DMS153 (cell line): ENCODE measurements at places on chromosomes 13 and 19.

DNA sequence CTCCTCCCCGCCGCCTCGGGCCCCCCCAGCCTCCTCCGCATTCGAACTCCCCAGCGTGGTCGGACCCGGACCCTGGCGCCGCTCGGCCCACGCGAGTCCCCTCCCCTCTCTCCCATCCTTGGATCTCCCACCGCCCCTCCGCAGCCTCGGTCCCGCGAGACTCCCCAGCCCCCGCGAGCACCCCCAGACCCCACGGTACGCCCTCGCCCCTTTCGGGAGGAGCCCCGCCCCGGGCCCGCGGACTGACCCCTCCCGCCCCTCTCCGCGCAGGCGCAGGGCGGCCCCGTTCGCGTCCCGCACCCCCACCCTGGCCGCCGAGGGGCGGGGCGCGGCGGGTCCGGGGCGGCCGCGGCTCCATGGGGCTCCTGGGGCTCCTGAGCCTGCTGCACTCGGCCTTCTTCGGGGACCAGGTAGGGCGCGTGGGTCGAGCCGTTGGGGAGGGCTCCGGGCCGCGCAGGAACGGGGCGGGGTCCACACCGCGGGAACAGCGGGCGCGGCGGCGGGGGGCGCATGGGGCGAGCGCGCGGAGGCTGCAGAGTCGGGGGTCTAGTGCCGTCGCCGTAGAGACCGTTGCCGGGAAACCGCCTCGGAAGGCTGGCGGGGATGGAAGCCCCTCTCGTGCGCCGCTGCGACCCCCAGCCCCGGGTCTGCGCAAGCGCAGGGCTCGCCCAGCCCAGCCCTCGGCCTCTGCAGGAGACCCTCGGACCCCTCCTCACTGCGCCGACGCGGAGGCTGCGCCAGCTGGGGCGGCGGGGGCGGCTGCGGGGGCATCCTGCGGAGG, 3.8 kb upstream of the APC2 start:
- DNase-seq, result no peak

- DNase-seq, result no peak
These were observed 12.2 kb downstream of the ABCC4 start for GRCh38 chr13:95289020-95289444.

- DNase-seq, result no peak
These were observed 12.3 kb upstream of the RASA3 start for GRCh38 chr13:114144606-114145244.

DNA sequence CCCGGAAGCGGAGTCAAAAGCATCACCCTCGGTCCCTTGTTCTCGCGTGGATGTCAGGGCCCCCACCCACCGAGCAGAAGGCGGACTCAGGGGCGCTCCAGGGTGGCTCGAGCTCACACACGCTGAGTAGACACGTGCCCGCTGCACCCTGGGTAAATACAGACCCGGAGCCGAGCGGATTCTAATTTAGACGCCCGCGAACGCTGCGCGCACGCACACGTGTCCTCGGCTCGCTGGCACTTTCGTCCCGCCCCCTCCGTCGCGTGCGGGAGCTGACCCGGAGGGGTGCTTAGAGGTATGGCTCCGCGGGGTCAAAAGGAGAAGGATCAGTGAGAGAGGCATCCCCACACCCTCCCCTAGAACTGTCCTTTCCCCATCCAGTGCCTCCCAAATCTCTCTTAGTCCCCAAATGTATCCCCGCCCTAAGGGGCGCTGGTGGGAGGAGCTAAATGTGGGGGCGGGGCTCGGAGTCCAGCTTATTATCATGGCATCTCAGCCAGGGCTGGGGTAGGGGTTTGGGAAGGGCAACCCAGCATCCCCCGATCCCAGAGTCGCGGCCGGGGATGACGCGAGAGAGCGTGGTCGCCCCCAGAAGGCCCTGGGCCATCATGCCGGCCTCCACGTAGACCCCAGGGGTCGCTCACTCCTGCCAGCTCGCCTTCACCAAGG, 451 bp upstream of the ICAM5 start:
- DNase-seq, result peak; percentile 25

DNA sequence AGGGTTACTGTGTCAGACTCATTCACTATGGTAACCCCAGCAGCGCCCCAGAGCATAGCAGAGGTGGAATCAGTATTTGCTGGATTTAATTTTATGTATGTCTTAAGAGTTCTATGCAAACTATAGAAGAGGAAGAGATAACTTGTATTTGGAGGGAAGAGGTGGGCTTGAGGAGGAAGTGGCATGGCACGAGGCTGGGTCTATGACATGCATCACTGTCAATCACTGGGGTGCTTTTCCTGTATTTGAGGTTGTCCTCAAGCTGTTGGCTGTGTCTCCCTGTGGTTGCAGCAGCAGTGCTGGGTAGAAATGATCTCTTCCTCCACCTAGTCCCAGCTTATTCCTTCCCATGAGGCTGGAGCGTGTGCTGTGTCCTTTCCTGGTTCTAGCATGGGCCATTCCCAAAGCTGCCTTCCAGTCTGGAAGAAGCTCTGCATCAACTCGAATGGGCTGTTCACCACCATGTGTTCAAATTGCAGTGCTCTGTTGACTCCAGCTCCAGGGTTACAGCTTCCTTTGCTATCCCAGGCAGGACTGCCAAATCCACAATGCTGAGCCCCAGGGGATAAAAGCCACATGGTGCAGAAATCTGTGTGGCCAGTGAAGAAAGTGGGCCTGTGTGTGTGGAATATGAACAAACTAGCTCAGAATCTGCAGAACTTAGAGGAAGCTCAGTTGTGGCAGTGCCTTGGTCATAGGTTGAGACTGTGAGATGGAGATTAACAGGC, 73.1 kb upstream of the MTIF3 start:
- no peak for DNase-seq

GRCh38 chr19:23512151-23512925, 117.1 kb upstream of the ZNF91 start:
- no peak for DNase-seq

GRCh38 chr19:42068361-42068755, 1.6 kb downstream of the GRIK5 start:
- no peak for DNase-seq

- no peak for DNase-seq
These were observed 4.1 kb downstream of the MAB21L1 start for GRCh38 chr13:35472323-35472881.
